AG04449 (cell line): ENCODE measurements at places on chromosomes 2 and 18.

- no peak for DNase-seq
Measured at GRCh38 chr18:41484069-41484468, 471.0 kb upstream of the PIK3C3 start.

- DNase-seq, result no peak
Measured at GRCh38 chr2:182724656-182725055, 8.6 kb downstream of the DNAJC10 start.

DNA sequence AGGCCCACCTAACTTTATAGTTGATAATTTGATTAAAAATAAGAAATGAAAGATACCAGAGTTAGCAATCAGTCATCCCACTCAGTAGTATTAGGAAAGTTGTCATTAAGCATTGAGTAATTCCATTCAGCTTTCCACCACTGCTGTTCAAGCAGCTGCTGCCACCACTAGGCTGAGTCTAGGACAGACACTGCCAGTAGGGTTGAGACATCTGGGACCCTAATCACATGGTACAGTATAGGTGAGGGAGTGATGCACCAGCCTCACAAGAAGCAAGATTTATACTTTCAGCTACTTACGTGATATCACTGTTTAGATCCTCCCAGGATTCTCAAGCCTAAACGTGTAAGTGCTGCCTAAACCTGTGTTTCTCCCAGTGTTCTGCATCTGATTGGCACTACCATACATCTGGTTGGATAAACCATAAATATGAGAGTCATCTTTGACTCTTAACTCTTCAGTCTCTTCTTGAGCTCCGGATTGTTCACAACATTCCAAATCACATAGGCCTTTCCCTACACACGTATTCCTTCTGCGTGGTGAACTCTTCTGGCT, 3.2 kb downstream of the UBXN4 start:
- no peak for DNase-seq

DNA sequence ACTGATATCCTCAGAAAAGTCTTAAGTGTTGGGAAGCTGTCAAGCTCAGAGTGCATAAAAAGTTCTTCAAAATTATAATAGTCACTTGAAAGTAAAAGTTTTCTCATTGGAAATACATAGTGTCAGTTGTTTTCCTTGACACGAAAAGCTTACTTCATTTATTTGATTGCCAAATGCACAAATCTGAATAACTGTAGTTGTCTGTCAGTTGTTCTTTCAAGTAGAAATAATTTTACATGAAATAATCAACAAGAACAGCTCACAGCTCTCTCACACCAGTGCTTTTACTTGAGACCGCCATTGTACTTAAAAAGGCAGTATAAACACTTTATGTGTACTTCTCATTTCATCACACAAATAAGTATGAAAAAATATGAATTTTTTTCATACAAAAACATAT, 163.3 kb upstream of the NXPH2 start:
- no peak for DNase-seq

DNA sequence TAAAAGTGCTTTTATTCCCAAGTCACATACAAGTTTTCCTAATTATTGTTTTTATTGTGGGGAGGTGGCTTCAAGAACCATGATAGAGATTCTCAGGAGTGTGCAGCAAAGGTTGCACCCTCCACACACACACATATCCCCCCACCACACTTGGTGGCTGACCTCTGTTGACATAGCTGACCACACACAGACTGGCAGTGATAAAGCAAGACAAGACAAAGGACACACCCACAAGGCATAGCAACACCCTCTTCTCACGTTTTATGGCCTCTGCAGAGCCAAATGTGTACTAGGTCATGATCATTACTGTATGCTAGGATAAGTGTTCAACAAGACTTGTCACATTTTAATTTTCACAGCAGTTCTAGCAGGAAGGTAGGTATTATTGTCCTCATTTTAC, 143.0 kb upstream of the EPC2 start:
- DNase-seq, result no peak

- DNase-seq, result no peak
Measured at GRCh38 chr2:18940184-18940583, 350.8 kb upstream of the NT5C1B start.

- no peak for DNase-seq
Measured at GRCh38 chr2:174633623-174633930, 36.0 kb upstream of the WIPF1 start.

DNA sequence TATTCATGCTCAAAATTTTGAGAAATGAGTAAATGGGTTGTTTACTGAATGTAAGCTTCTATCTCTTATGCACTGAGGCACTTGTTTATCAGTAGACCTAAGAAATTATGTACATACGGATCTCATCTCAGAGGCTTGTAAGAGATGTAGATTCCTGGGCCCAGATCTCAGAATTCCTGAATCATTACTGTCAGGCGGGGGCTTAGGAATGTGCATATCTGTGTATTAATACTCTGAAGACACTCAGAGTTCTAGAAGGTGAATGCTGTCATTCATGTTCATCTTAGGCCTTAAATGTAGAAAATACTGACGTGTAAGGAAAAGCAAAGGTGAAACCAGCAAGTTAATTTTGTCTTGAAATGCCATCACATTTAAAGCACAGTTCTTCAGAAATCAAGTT, 169.6 kb downstream of the FMNL2 start:
- DNase-seq, result no peak

DNA sequence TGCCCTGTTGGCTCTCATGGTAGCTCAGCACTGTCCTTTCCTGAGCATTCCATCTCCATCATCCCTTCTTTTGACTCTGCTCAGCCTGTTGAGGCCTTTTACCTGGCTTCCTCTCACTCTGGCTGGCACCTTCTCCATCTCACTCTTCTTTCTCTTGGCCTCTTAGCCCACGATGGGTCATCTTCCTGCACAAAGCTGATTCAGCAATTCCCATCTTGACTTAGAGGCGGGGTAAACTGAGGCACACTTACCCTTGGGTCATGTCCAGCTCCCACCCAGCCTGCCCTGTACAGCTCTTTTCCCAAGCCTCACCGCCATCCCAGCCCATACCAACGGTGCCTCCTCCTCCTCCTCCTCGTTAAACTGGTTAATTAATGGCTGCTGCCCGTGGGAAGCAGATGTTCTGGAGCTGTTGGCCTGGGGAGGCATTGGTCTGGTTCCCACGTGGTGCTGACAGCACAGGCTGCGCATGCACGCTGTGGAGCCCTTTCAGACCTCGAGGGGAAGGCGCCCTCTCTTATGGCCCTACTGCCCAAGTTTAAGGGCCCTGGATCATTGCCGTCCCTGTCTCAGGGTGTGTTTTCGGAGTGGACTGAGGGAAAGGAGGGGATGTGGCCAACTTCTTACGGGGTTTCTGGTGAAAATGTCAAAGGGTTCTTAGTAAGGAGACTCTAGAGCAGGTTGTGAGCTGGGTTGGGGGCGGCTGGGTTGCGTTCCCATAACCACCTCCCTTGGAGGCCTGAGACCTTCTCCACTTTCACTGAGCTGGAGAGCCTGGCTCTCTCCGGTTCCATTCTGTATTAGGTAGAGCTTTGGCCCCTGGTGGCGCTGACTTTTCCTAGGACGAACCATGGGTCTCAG, 10.9 kb downstream of the WNT10A start:
- DNase-seq, result no peak

DNA sequence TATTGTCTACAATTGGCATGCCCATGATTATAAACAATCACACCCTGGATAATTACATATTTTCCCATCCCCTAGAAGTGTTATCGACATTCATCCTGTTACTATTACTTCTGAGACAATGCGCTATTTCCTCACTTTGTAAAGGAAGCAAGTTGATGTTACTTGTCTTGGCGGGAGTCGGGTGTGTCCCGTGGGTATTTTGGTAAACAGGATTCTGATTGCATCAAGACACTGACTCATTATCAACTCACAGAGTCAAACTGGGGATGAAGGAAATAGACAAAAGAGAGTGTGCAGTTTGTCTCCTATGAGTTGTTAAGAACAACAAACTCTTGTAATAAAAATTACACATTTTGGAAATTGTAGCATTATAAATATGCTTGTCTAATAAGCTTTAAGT, 142.7 kb downstream of the GALR1 start:
- no peak for DNase-seq

- no peak for DNase-seq
Measured at GRCh38 chr2:27909901-27910300, 19.4 kb downstream of the BABAM2 start.

GRCh38 chr18:24534271-24534670, 73.8 kb downstream of the HRH4 start:
- DNase-seq, result no peak

GRCh38 chr2:39723946-39724827, 54.9 kb downstream of the THUMPD2 start:
- DNase-seq, result no peak

- peak; percentile 47 for DNase-seq
Measured at GRCh38 chr2:152611458-152612231, 105.6 kb downstream of the PRPF40A start.

DNA sequence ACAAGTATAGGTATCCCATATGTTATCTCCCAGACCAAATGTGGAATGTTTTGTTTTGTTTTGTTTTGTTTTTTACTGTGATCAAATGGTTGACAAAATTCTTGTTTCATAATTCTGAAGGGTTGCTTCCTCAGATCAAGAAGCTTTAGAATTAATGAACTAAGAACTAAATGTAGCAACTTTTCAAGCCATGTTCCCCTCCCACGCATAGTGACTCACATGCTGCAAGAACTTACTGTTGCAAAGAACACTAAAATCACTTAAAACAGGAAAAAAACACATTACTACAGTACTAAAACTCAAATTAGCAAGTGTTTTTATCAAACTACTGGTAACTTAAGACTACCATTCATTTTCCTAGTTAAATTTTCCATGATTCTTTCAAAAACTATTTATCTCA, 30.6 kb downstream of the HNRNPLL start:
- DNase-seq, result peak; percentile 23

DNA sequence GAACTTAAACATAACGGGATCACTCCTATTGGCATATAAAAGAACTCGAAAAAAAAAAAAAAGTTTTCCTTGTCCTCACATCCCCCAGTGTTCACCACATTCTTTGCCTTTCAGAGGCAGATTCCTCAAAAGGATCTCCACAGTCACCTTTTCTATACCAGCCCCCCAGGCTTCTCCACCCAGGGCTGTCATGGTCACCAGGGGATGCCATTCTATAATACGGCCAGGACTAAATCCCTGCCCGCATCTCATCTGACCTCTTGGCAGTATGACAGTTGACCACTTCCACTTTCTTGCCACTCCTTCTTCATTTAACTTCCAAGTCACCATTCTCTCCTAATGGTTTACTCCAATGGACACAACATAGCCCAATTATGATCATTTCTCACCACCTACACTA, 29.3 kb downstream of the SOS1 start:
- no peak for DNase-seq

DNA sequence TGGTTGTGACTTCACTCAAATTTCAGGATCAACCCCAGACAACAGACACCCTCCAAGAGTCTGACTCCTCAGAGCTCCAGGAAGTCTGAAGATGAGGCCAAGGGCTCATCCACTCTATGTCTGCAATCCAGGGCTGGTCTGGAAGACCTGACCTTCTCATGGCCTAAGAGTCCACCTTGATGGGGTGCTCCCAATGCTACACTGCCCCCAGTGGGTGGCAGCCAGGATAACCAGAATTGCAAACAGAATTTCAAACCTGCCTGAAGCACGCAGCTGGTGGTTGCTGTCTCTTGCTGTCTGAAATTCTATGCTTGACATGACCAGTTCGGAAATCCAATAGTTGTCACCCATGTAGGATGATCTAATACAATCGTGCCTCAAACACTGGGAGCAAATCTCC, 96.0 kb downstream of the UXS1 start:
- DNase-seq, result no peak

GRCh38 chr2:22247466-22247865, 1123.7 kb downstream of the TDRD15 start:
- DNase-seq, result no peak

DNA sequence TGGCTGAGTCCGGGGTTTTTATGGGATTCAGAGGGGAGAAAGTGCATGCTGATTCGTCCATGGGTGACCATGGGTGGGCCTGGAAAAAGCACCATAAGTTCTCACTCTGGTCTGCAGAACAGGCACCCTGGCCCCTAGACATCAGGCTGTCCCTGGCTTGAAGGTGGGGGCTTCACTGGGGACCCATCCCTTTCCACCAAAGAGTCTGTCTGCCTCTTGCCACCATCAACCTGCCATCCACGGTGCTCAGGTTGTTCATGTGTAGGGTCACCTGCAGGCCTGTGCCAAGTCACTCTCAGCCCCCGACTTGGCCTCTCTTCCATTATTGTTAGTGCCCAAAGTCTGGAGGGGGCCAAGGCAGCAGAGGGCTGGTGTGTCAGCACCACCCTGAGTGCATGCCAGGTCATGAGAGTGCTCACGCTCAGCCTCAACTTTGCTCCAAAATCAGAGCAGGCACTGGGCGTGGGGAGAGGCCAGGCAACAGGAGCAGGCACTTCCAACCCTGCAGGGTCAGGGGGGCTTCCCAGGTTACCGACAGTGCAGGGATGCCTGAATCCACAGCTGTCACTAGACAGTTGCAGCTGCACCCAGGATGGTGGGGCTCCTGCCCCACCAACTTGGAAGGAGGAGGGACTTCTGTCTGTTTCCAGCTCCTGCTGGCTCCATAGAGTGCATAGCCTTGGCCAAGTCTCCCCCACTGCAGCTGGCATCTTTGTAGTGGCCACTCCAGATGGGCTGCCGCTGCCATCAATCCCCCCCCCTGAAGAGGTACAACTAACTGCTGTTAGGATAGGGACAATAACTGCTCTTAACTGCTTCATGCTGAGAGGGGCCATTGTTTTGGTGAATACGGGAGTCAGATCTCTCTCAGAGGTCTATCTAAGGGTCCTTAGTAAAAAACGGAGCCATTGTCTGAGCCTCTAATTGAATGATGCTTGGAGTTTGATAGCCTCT, 209.3 kb downstream of the AKAIN1 start:
- no peak for DNase-seq

- DNase-seq, result no peak
Measured at GRCh38 chr2:102304711-102305611, 6.4 kb upstream of the IL1RL1 start.

DNA sequence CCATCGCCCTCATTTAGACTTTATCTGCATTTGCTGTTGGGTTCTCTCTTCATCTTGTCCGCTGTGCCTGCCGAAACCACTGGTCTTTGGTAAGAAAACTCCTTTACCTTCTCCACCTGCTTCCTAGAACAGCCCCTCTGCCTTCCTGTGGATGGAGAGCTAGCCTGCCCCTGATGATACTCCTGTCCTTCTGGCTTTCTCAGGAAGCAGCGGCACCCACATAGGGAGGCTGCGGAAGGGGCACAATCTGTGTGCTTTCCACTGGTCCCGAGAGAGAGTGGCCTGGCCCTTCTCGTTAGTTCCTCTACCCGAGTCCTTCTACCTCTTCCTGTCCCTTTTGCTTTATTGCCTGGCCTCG, 80.3 kb upstream of the RBM44 start:
- no peak for DNase-seq

DNA sequence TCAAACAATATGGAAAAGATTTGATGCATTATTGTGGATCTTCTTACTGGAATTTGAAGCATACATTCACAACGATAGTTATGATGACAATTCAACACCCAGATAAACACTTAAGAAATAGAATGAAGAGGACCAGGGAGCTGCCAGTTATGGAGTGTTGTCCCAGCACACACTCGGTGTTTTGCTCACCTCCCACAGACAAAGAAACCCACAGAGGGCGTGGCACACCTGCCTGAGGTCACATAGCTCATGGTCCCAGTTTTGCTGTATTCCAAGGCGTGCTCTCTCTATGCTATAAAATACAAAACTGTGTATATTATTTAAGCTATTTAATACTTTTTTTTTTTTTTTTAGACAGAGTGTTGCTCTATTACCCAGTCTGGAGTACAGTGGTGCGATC, 31.1 kb downstream of the EFR3B start:
- DNase-seq, result no peak
